ENCODE measurements at places on chromosomes 7 and 10.

- peak; percentile 67 for DNase-seq
These were observed 8.2 kb downstream of the TFR2 start for GRCh38 chr7:100632951-100633717.

- DNase-seq, result no peak
These were observed 114.3 kb downstream of the ARHGAP22 start for GRCh38 chr10:48490571-48490940.

- no peak for DNase-seq
These were observed 932.4 kb upstream of the LRRTM3 start for GRCh38 chr10:65993451-65993850.

- DNase-seq, result no peak
These were observed 842 bp downstream of the SEMA3A start for GRCh38 chr7:84193747-84194146.

DNA sequence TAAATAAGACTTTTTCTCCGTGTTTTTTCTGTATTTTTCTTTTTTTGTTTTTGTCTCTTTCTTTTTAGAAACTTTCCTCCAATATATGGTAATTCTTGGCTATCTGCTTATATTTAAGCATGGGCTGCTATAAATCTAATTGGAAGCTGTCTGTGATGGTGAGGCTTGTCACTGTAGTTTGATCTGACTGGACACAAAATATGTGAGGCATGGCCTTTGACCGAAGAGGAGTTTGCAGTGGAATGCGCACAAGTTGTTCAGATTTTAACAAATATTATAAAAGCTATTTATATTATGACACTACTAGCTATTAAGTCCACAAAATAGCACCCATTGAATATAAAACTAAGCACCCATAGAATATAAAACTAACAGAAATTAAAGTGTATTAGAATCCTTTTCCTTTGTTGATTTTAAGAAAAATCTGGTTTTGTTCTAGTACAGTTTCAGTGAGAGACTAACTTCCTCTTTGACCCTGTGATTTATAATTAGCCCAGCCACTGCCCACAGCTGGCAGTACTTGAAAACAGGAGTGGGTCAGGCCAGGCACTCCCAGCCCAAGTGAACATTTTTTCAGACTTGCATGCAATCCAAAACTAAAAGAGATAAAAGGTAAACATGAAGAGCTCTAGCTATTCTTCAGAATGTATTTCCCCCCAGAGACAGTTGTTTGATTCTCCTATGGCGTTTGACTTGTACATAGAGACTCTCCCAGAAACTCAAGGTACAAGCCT is 69.9 kb upstream of the FGL2 start:
- no peak for DNase-seq

DNA sequence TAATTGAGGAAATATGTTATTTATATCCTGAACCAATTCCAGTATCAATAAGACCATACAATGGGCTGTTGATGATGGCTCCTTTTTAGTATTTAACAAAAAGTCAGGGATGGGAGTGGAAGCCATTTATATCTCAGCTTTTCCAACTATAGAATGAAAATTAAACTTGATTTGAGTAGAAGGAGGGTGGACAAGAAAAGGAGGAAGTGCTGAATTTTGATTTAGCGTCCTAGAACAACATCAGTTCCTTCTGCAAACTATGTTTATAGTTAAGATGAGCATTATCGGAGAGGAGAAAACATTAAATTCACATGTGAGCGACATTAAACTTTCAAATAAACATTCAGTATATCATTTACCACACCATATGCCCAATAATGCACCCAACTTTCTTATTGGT is 149.3 kb upstream of the YAE1 start:
- DNase-seq, result no peak

GRCh38 chr7:123548406-123548805 is 9.2 kb downstream of the NDUFA5 start:
- DNase-seq, result no peak

DNA sequence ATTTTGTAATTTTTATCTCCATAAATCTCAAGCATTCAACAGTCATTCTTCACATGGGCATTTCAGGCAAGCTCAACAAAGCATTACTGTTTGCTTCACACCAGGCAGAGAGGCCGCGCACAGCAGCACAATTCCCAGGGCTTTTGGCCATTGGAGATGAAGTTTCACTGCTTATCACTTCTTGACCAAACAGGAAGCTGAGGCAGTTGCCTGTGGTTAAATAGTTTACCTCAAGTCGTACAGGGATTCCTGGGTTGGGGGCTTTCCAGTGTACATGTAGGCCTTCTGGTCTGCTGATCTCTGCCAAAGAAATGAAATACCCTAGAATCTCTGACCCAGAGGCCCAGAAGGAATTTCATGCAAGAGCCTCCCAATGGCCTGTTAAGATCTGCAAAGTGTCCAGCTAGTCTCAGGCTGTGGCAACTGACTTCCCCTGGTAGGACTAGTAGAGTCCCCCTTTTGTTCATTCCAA is 11.2 kb upstream of the PRDX3 start:
- DNase-seq, result peak; percentile 53

DNA sequence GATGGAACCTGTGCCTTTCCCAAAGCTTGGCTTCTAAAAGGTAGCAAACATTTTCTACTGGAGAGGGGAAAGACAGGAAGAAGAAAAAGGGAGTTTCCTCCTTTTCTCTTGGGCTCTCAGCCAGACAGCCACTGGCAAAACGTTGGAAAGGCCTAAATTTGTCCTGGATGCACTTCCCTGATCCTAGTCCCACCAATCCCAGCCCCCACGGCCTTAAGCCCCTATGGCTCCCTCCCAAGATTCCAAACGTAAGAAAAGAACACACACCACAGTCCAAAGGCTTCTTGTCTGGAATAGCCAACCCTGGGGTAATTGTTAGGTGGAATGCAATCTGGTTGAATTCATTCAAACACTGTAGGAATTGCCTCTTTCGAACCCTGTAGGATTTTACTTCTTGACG is 959 bp upstream of the TLX1 start:
- DNase-seq, result no peak

DNA sequence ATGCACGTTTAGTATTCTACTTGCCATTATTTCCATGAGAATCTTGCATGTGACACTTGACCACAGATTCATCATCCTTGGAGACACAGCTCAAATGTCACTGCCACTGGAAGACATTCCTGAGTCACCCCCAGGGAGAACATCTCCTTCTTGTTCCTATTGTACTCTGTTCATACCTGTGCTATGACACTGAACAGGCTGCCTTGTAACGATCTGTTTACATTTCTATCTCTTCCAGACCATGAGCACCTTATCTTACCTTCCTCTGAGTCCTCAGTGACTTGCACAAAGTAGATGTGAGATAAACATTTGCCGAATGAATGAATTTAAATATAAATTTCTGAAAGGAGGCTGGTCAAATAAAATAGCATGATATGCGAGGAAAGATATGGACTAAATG is 331.9 kb upstream of the LRRN3 start:
- no peak for DNase-seq

DNA sequence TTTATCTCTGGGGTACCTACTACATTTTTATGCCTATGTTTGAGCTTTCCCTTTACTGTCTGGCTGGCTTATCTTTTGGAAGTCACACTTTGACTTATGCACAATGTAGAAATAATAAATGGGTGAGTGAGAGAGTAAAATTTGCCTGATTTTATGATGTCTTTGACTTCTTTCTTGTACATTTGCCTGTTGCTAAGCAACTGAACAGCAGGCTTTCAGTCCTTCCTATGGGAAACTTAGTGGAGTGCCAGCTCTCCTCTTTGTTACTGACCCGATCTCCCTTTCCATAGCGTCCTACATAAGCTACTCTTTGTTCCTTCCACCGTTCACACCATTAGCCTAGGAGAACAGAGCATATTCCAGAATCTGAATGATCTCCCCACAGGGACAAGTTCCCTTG is 4.2 kb downstream of the TAS2R60 start:
- no peak for DNase-seq

DNA sequence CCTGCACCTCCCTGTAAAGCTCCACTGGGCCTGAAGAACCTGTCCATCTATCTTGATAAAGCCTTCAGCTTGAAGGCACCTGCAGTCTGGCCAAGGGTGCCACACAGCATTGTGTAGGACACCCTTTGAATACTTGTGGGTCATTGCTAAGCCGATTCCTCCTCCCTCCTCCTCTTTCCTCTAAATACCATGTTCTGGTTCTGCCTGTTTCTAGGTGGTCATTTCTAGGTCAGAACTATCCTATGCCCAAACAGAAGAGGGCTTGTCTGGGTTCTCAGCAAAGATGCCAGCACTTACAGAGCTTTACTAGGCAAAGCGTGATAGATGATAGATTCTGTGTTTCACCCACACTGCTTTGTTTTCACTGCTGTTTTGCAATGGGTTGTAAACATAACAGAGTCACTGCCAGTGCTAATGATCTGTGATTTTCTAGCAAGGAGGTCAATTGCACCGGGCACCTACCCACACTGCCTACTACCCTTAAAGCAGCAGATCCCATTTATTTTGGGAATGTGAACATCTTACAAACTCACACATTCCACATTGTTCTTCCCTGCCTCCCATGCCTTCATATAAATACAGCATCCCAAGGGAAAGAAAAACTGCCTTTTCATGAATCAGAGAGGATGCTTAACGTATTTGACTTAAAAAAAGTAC is 279.1 kb upstream of the PITRM1 start:
- DNase-seq, result no peak

DNA sequence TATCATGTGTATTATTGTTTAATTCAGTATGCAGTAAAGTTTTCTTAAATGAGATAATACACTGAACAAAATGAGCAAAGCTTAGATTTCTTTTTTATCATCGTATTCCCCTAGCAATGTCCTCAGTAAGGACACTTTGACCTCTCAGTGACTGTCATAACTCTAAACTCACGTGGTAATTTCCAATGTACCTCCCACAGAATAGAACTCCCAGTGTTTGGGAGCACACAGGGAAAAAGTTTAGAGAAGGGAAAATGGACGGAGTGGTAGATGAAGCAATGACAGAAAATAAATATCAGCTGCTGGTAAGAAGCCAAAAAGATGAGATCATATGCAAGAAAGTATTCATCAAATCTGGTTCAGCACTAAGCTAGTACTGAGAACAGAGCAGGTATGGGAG is 758.6 kb upstream of the KCND2 start:
- no peak for DNase-seq

GRCh38 chr10:7300384-7300971 is 110.4 kb downstream of the SFMBT2 start:
- no peak for DNase-seq

DNA sequence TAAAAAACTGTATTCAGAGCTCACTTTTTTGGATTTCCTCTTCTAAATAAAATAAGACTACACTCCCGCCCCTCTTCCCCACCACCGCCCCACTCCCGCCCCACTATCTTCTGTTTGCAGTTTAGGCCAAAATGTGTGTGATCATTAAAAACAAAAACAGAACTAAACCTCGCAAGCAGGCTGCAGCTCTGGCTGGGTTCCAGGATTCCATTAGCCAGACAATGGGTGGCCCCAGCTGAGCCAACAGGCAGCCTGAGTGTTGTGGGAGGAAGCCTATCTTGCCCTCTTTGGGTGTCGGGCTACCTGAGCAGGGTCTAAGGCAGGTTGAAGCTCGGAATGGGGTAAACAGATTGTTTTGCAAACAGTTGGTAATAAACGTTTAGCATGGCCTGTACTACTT is 41.7 kb downstream of the ARL4A start:
- DNase-seq, result no peak

DNA sequence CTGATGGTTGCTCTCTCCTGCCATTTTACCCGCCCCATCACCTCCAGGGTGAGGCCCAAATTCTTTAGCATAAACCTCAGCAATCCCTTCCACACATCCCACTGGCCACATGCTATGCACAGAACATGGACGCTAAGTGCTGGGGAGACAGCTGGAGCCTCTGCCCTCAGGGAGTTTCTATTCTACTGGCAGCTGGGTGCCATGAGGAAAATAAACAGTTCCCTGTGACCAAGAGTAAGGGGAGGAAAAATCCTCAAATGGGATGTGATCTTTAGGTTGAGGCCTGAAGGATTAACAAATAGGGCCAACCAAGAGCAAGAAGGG is 1.2 kb downstream of the PARP12 start:
- no peak for DNase-seq

DNA sequence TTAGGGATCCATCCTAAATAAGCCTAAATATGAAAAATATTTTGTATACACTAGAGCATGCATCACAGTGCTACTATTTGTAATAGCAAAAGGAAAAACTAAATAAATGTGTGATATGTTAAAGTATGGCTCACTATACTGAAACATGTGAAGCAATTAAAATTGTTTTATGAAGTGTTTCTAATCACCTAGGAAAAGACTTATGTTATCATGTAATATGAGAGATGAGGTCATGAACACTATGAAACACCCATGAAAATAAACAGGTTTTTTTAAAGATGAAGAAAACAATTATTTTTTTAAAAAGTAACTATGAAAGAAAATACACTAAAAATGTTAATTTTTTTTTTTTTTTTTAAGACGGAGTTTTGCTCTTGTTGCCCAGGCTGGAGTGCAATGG is 16.8 kb upstream of the ARHGAP12 start:
- DNase-seq, result no peak
